ENCODE measurements at places on chromosomes 5 and 9. TPM values are rescaled to one million over a fixed set of nuclear protein-coding genes. Genes with fewer than 3 reads are reported as not detected.

Gene SCGB3A2
- not detected for total RNA-seq

Gene SEMA4D
- 28.4 TPM for total RNA-seq

Gene SPAAR
- 2.6 TPM for total RNA-seq

Gene DNAJA1
- total RNA-seq, result 118 TPM

Gene DRD1
- total RNA-seq, result not detected

Gene BARHL1
- total RNA-seq, result not detected
